BJ (cell line): ENCODE measurements at places on chromosomes 1 and 21. TPM values are rescaled to one million over a fixed set of nuclear protein-coding genes. Genes with fewer than 3 reads are reported as not detected.

SPRR2E gene
- polyA plus RNA-seq, result not detected in 2 replicates

FGR gene
- not detected in 2 replicates for polyA plus RNA-seq

DNA sequence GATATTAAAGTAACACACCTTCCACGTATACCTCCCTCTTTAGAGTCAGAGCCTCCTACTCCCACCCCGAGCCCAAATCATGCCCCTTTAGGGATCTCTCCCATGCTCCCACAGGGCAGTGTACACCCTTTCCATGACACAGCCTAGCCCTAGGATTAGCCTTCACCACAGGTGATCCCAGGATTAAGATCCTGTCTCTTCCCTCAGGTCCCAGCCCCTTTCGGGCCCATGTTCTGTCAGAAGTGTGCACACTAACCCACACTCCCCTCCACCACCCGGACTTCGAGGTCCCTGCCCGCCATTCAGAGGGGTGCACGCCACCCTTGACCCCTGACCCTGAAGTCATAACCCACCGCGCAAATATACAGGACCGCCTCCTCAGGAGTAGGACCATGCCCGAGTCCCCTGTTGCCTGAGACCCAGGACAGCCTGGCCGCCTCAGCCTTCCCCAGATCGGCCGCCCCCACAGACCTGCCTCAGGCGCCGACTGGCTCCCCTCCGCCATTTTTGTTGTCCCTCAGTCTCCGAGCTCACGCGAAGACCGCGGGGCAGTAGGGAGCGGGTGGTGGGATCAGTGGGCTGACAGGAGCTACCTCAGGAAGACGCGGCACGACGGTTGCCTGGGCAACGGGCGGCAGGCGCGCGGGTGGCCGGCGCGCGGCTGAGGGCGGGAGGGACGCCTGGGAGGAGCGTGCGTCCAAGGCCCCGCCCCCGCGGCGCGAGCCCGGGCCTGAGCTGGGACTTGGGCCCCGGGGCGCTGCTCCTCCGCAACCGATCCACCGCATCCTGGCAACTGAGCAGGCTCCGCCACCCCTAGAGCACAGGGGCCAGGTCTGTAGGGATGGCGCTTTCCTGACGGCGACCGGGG, at the start of gene AGBL4:
Gene AGBL4 (minus strand): TSS at position 663 of the 868 bp plus-strand sequence.
- DNase-seq, result no peak

KRTAP13-3 gene
- not detected in 2 replicates for polyA plus RNA-seq

TARDBP gene
- 55.5 and 120 TPM in 2 replicates for polyA plus RNA-seq

RAB3B gene
- 27.4 and 44.0 TPM in 2 replicates for polyA plus RNA-seq
